ENCODE measurements at places on chromosomes 16 and 17. TPM values are rescaled to one million over a fixed set of nuclear protein-coding genes. Genes with fewer than 3 reads are reported as not detected.

Gene MYL11
- total RNA-seq = 0.83 TPM

Gene KRT9
- not detected for total RNA-seq

Gene KRT36
- total RNA-seq = not detected

Gene KIF18B
- total RNA-seq = 36.2 TPM

Gene CD300A
- 12.3 TPM for total RNA-seq

Gene IKZF3
- 51.2 TPM for total RNA-seq

Gene PDILT
- total RNA-seq = not detected

Gene GCGR
- not detected for total RNA-seq

Gene CEP20
- total RNA-seq = 40.0 TPM

Gene ASPA
- not detected for total RNA-seq

Gene GABARAP
- total RNA-seq = 188 TPM

Gene C17orf75
- total RNA-seq = 28.5 TPM

Gene PHOSPHO1
- total RNA-seq = not detected

Gene GCSH
- 24.7 TPM for total RNA-seq

All from activated CD4-positive, alpha-beta memory T cell treated with anti-CD3 and anti-CD28 coated beads for 36 hours (primary cell).